ENCODE measurements at places on chromosomes 13 and 19. TPM values are rescaled to one million over a fixed set of nuclear protein-coding genes. Genes with fewer than 3 reads are reported as not detected.
A peak's percentile ranks its signal among the peaks of the same experiment; 100 is the strongest.

KLK7 gene
- total RNA-seq = not detected

FPR3 gene
- under 0.01 TPM for total RNA-seq

SACS gene
- total RNA-seq = 22.7 TPM

- peak; percentile 33 for DNase-seq
These were observed 21.1 kb downstream of the ELL start for GRCh38 chr19:18500799-18501198.

DNA sequence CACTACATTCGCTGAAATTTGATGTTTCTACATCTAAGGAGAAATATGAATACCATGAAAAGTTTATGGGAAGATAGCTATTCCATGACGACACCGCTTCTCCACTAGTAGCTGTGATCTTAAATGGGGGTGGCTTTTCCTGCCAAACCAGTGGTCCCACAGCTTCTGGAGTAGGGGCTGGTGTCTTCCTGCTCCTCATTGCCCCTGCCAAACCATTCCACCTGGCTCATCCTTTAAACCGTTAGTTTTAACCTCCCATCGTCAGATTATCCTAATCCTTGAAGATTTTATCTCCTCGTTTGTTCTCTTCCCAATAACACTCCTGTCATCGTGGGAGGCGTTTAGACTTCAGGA is 568 bp upstream of the ZNF230 start:
- DNase-seq = no peak

DNA sequence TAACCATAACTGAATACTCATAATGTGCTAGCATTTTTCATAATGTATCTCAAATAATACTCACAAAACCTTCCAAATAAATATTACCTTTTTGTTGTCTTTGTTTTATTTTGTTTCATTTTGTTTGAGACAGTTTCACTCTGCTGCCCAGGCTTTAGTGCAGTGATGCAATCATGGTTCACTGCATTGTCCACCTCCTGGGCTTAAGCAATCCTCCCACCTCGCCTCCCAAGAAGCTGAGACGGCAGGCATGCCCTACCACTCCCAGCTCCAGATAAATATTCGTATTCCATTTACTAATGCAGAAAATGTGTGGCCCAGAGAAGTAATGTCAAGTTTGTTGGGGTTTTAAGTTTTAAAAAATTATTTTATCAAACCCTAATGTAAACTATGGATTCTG is 739.1 kb downstream of the GPC5 start:
- DNase-seq = no peak

FBN3 gene
- not detected for total RNA-seq

PSG2 gene
- not detected for total RNA-seq

GRCh38 chr13:111630406-111630805 is 310.0 kb downstream of the TEX29 start:
- DNase-seq = no peak

GGN gene
- not detected for total RNA-seq

- DNase-seq = no peak
These were observed 484.3 kb upstream of the SGCG start for GRCh38 chr13:22696433-22696832.

NAPSA gene
- total RNA-seq = not detected

- DNase-seq = no peak
These were observed 1200.4 kb downstream of the DIAPH3 start for GRCh38 chr13:58963321-58963720.

- DNase-seq = no peak
These were observed 14.5 kb downstream of the ERCC2 start for GRCh38 chr19:45355910-45356309.

GRCh38 chr13:43682701-43683100 is 104.1 kb downstream of the ENOX1 start:
- DNase-seq = no peak

DNA sequence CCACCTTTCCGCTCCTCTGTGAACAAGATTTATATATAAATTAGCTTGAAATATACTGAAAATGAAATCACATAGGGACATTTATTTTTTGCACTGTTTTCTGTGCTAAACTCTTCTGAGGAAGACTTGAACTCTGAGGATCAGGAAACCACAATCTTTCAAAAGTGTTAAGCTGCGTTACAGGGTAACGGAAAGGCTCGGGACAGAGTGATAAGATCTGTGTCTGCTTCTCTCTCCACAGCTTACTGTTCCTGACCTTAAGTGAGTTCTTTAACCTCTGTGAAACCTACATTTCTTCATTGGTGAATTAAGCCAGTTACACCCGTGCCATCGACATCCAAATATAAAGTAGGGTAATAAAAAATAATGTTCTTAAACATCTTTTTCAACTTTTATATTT is 38.9 kb downstream of the DACH1 start:
- DNase-seq = no peak

TRIP10 gene
- total RNA-seq = 20.4 TPM

- no peak for DNase-seq
These were observed 2529.3 kb upstream of the PCDH20 start for GRCh38 chr13:63944911-63945310.

- DNase-seq = no peak
These were observed 145.8 kb upstream of the ZNF507 start for GRCh38 chr19:32199501-32200040.

DNA sequence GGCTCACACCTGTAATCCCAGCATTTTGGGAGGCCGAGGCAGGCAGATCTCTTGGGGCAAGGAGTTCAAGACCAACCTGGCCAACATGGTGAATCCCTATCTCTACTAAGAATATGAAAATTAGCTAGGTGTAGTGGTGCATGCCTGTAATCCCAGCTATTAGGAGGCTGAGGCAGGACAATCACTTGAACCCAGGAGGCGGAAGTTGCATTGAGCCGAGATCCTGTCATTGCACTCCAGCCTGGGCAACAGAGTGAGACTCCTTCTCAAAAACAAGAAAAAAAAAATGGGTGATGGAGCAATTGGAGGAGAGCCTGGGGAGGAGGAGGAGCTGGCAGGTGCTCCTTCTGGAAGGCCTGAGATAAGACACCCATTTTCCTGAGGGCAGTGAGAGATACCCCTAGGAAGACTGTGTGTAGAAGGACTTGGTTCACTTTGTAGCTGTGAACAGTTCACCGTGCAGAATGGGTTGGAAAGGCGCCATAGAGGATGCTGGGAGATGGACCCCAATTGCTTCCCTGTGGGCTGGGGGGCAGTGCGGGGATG is 8.7 kb upstream of the CARM1 start:
- DNase-seq = no peak

DNA sequence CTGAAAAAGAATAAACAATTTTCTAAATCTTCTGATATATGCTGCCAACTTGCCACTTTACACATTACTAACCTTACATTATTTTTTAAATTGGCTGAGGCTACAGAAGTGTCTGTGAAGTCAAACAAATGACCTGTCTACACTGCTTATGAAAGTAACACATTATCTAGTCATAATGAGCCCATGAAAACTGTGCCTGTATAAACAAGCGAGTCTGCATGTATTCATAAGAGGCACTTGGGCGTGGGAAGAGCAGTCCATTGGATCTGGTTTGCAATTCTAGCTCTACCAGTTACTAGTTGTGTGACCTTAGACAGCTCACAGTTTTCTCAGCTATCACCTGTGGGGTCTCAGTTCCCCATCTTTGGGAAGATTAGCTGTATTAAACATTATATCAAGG is 3.1 kb downstream of the VPS36 start:
- DNase-seq = peak; percentile 29

DNA sequence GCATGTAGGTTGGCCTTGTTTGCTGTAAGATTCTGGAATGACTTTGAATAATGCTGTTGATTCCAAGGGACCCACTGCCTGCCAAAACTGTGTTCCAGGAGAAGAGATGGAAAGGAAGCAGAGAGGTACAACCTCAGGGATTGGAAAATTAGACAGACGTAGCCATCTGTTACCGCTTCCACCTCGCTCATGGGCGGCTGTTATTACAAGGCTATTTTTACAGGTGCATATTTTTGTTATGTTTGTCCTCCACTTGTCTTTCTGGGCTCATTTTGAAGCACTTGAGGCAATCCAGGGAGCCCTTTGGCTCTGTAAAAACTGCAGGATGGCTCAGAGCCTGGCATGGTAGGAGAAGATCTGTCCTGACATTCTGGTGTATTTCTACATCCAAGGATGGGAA is 276.4 kb upstream of the TMTC4 start:
- no peak for DNase-seq

DNA sequence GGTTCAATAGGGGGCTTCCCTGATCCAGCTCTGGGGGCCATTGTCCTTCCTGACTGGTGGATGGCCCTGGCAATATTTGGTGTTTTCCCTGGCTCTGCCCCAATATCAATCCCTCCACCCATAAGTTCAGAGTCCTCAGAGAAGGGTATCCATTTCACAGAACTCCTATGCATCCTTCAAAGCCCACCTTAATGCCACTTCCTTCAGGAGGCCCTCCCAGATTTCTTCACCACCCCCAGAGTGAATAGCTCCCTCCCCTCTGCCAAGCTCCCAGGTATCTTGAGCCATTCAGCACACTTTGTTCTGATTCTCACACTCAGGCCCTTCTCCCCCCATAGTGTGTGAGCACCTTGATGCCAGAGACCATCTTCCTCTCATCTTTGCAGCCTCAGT is 5.8 kb downstream of the PPP1R14A start:
- no peak for DNase-seq

GRCh38 chr19:29084266-29084665 is 128.7 kb downstream of the UQCRFS1 start:
- DNase-seq = no peak

DNA sequence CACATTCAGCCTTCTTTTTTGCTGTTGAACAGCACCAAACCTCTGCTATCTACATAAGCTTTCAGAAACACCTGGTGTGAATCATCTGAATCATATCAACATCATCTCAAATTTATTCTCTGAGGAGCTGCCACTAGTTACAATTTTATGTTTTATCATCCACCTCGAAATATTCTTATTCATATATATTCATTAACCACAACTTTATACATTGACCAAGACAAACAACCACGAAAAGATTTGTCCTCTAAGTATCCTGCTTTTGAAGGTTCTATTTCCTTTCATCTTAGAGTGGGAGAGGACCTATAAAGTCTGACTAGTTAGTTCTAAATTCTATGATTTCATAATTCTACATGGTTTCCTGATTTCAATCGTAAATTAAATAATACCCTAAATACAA is 18.9 kb downstream of the ESD start:
- DNase-seq = no peak

DNA sequence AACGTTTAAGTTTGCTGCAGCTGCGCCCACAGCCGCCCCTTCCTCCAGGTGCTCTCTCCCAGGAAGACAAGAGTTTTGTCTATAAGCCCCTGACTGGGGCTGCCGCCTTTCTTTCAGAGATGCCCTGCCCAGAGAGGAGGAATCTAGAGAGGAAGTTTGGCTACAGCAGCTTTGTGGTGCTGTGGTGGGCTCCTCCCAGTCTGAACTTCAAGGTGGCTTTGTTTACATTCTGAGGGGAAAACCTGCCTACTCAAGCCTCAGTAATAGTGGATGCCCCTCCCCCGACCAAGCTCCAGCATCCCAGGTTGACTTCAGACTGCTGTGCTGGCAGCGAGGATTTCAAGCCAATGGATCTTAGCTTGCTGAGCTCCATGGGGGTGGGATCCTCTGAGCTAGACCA is 6.4 kb upstream of the ERICH6B start:
- no peak for DNase-seq

KIR2DL1 gene
- not detected for total RNA-seq

GRCh38 chr13:29161676-29162075 is 341.5 kb downstream of the MTUS2 start:
- DNase-seq = no peak
